ENCODE measurements at places on chromosomes 7 and 10.

- no peak for DNase-seq
Measured at GRCh38 chr7:43756368-43757072, 2.0 kb upstream of the BLVRA start.

DNA sequence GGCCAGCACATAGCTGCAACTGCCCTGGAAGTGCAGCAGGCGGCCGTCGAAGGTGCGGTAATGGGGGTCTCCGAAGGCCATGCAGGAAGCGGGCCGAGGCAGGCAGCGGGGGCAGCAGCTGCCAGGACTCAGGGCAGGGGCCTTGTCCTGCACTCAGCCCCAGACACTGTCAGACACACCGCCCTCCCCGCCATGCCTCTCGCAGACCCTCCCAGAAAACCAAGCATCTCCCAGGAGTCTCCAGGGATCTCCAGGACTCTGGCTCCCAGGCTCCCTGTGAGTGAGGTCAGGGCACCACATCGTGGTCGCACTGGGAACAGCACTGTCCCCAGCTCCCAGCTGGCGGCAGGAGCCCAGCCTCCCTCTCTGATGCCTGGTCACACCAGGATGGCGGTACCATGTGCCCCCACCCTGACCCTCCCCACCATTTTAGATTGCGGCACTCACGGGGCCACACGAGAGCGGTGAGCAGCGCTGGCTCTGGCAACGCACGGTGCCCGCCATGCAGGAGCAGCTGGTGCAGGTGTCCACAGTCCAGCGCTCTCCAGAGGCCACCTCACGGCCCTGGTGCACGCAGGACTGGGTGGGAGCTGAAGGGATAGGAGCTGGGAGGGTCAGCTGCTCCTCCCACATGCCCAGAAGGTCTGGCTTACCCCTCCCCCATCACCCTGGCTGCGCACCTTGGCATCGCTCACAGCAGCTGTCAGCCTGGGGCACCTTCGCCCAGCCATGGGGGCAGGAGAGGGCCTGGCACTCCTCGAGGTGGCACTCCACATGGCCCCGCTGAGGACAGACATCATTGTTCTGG lies 17.5 kb downstream of the ATP6V1F start:
- DNase-seq, result no peak

GRCh38 chr10:97074256-97075145 lies 111.3 kb downstream of the SLIT1 start:
- no peak for DNase-seq

- DNase-seq, result no peak
Measured at GRCh38 chr7:35792873-35793489, 7.9 kb upstream of the SEPTIN7 start.

DNA sequence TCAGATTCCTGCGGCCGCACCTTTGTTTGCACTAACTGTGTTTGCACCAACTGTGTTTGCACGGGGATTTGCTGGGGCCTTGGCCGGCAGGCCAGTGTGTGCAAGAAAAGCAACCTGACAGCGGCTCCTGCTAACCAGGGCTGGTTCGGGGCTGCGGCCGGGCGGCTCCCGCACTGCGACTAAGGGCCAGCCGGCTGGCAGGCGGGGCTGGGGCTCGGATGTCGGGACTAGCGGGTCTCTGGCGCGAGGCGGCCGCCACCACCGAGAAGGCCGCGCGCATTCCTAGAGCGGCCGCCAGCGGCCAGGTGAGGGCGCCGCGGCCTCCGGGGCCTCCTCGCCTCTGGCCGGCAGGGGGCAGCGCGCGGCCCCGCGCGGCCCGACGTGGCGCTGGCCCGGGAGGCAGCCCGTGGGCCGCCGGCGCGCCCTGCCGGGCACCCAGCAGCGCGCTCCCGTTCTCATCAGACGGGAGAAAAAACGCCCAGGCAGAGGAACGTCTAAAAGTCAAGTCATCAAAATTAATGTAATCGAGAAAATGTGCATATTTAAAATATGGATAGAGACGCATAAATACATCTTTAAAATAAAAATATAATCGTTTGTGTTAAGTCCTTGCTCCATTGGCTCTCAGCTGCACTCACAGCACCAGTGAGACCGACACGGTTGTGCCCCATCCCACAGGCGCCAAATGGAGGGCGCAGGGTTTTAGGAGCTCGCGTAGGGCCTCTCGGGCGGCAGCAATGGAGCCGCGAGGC lies 38.5 kb downstream of the ZNF777 start:
- peak; percentile 53 for DNase-seq

DNA sequence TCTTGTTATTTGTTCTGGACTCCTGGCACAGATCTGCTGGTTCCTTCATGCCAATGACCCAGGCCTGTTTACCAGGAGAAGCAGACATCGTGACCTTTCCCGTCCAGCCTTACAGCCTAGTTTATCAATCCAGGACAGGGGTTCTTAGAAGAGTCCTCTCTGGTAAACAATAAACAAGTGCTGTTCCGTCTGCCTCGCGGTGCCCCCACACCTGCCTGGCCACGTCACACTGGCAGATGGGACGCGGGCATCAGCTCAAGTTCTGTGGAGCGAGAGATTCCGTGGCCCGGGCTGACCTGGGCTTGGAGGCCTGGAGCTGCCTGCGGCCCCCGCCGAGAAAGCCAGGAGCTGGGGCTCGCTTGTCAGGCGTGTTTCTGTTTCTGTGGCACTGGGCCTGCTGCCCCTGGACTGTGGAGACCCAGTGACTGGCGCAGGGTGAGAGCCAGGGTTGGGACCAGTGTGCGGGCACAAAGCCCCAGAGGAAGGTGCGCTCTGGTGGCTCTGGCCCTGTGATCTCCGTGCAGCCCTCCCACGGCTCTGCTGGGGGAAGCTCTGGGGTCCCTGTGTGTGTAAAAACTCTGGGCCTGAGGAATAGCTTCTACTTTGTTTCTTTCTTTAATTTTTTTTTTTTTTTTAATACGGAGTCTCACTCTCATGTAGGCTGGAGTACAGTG lies 28.4 kb upstream of the PFKFB3 start:
- DNase-seq, result no peak

DNA sequence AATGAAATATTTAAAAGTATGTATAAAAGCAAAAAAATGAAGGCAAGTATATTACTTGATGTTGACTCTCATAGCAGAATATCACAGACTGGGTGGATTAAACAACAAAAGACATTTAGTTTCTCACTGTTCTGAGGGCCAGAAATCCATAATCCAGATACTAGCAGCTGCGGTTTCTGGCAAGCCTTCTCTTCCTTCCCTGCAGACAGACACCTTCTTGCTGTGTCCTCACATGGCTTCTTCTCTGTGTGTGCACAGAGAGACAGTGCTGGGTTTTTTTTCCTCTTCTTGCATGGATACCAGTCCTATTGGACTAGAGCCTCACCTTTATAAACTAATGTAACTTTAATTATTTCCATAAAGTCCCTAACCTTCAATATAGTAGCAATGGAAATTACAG lies 127.9 kb upstream of the AKR1E2 start:
- DNase-seq, result no peak

GRCh38 chr10:3931224-3931623 lies 146.2 kb upstream of the KLF6 start:
- DNase-seq, result no peak

DNA sequence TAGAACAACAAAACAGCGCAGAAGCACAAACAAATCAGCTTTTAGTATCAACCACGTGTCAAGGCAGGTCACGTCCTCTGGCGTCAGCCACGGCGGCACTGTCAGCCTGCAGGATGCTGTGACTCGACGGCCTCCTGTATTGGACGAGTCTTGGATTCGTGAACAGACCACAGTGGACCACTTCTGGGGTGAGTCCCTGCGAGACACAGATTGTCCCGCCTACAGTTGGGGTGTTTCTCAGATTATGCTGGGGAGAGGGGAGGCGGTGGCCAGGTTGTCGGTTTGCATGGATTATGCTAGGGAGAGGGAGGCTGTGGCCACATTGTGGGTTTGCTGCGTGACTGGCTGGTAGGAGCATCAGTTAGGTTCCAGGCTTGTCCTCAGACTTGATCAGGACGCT lies 9.7 kb downstream of the SUN1 start:
- DNase-seq, result no peak

DNA sequence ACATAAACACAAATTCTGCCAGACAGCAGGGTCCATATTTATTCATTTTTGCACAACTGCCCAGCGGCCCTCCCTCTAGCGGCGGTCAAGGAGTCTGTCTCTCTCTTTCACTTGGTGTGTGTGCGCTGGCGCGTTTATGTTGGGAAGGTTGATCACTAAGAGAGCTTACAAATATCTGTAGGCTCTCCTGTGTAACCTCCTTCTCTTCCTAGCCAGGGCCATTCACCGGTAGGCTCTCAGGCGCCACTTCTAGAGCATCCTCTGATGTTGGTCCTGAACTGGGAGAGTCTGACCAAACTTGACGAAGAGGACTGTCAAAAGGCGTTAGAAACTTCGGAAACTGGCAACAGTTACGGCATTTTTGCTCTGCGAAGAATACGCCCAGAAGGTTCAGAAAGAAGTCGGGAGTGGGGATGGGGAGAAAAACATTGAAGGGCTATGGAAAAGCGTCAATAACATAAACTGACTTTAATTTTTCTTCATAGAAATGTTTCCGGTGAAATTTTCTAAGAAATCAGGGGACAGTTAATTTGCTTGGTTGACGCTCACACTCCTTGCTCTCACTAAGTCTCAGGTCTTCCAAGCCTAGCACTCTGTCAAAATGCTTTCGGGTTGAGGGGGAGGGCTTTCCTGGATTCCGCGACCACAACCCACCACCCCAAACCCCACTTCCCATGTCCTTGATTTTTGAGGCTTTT lies 731.1 kb downstream of the ZWINT start:
- DNase-seq, result no peak

GRCh38 chr10:55063811-55064210 lies 262.8 kb upstream of the PCDH15 start:
- DNase-seq, result no peak

DNA sequence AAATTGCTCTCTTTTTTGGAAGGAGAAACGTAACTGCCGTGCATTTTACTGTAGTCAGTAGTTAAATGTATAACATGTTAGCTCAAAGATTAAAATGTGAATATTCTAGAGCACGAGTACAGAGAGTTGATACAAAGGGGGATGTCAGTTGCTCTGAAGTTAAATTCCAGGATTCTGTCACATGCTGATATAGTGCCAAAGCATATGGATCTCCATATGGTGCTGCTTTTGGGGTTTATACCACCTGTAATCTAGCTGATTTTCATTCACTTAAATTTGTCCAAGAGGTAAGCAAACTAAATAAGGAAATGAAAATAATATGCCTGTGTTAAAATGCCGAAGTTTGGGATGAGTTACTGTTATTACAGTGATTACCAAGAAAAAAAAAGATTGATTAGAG lies 298.6 kb downstream of the EXOC4 start:
- DNase-seq, result no peak

All from HL-60 (cell line).